Hematopoietic multipotent progenitor cell treated with erythropoietin and hydrocortisone succinate and interleukin-3 and kit ligand, for 4 days (in vitro differentiated cells): ENCODE measurements at places on chromosomes 5 and 9.

DNA sequence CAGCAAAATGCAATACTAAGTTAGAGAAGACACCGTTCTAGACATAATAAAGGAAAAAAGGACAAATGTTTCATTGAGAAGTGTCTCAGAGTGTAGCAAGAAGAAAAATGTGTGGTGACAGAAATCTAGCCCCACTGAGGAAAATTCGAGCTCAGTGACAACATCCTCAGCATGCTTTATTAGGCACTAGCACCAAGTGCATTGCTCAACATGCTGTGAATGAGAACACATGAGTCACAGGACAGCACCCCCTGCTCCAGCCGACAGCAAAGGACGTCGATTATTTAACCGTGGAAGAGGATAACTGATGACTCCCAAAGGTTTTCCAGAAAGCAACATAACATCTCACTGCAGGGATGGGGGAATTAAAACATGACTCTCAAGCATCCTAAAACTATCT lies 182.7 kb downstream of the GNAQ start:
- peak; percentile 39 for DNase-seq

DNA sequence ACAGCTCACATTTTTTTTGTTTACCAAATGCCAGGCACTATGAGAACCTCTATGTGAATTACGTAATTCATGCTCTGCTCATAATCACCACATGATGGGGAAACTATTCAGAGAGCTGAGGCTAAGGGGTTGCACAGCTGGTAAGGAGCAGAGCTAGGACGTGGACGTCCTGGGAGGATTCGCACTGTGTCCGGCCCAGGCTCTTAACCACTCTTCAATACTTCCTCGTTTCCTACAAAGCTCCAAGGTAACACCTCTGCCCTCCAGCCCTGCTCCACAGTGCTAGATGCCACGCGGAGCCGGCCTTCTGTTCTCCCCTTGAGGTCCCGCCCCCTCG lies 8.7 kb downstream of the PHF19 start:
- no peak for DNase-seq

- no peak for DNase-seq
Measured at GRCh38 chr5:149654231-149654630, 72.9 kb downstream of the ARHGEF37 start.

DNA sequence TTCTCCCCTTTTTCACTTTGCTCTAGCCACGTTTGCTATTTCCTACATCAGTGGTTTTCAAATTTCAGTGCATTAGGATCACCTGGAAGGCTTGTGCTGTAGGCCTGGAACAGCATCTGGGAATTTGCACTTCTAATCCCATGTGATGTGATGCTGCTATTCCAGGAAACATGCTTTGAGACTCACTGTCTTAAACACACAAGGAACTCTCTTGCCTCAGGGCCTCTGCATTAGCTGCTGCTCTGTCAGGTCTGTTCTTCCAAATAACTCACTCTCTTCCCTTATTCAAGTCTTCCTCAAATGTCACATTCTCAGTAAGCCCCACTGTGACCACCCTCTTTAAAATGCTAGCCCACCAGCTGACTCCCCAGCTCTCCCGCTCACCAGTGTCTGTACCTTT lies 204.0 kb downstream of the DNAH5 start:
- DNase-seq = no peak

DNA sequence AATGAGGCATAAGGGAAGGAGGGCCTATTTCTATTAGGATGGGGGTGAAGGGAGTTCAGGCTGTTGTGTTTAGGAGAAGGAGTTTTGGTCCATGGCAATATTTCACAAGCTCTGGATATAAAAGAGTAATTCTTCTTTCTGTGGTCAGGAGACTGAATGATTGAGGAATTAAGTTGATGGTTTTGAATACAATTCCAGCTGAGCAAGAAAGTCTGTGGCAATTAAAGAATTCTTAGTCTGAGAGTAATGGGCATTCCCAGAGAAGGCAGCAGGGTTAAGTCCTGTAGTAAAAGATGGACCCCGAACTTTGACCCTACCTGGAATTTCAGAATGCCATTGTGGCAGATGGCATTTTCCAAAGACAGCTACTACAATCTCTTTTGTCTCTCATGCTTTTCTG lies 202.6 kb downstream of the TLE4 start:
- no peak for DNase-seq

DNA sequence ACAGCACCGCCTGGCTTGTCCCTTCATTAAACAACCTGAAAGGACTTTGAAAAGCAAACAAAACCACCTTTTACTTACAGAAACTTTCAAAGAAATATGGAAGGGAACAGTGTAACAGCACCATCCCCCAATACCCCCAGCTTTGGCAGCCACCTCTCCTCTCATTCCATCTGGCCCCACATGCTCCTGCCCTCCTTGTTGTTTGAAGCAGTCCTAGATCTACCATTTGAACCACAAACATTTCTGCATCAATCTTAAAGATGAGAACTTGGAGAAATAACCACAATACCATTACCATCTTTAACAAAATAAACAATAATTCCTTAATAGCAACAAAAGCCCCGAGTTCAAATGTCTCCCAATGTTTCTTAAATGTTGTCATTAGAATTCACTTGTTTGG lies 17.8 kb upstream of the COL15A1 start:
- DNase-seq = no peak

GRCh38 chr5:36079200-36079781 lies 12.6 kb upstream of the UGT3A2 start:
- peak; percentile 75 for DNase-seq

DNA sequence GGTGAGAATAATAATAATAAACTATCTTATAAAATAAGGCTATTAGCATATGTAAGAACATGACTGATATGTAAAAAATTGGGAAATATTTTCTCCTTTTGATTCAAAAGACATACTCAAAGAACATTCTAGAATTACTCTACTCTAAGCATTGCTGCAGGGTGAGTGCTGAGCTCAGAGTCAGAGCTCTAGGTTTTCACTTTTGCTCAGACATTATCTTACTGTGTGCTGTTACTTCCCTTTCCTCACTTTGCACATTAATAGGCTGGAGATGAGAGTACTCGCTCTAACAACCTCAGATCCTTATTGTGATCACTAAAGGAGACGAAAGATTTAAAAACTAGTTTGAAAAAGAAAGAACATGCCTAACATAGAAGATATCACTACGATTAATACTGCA lies 99.4 kb upstream of the C9orf72 start:
- peak; percentile 21 for DNase-seq

DNA sequence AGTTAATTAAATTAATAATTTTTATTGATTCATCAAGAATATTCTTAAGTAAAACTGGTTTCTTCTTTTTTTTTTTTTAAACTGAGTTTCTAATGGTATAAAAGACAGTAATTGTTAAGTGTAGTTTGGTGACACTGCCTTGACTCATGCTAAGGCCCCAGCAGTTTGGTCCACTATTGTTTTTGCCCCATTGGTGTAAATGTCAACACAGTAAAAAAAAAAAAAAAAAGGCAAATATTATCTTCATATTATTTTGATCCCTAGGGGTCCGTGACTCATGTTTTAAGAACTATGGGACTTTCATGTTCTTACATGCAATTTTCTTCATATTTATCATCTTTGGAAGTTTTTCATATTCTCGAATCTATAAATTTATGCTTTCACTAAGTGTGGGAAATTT lies 29.2 kb upstream of the JAK2 start:
- no peak for DNase-seq

DNA sequence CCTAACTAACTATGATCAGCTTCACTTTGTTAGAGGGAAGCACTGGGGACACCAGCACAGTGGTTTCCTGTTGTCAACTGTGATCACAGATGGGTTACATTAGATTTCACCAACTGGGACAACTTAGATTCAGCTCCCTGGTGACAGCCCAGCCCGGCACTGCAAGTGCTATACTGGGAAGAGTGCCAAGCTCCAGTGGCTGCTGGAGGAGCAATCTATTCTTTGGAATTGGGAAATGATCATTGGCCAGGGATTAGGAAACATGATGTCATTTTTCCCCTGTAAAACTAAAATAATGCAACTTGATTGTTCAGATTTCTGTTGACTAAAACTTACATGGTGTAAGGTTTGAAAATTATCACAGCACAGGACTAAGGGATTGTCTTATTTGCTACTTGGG lies 33.2 kb downstream of the PTGR1 start:
- DNase-seq = peak; percentile 1

DNA sequence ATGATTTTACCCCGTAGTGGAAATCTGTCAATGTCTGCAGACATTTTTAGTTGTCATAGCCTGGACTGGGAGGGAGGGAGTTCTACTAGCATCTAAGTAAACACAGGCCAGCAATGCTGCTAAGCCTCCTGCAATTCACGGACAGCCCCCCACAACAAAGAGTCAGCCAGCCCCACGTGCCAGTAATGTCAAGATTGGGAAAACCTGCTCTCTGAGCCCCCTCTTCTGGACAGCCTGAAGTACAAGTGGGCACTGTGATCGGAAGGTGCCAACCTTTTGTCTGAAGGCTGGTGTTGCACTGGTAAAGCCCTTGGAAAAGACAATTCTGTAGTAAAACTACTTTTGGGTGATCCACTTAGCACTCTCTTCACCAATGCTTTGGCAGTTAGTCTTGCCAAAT lies 154.5 kb downstream of the TARS1 start:
- peak; percentile 5 for DNase-seq

GRCh38 chr5:122707796-122708195 lies 67.1 kb upstream of the SNX2 start:
- no peak for DNase-seq

- no peak for DNase-seq
Measured at GRCh38 chr5:157748760-157749461, 5.4 kb downstream of the LSM11 start.

DNA sequence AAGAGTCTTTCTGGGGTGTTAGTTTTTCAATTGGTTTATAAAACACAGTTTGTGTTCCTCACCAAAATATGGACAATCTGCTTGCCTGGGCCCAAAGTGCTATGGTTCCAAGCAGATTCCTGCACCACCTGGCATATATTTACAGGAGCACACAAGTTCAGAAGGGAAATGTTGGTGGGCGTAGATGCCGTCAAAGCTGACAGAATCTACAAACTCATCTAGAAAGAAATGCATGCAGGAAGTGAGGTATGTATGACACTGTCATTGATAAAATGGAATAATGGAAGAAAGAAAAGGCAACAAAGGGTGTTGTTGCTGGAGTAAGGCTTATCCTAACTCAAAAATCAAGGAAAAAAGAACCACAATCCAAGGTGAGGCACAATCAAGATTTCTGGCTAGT lies 225.8 kb downstream of the MLLT3 start:
- no peak for DNase-seq

DNA sequence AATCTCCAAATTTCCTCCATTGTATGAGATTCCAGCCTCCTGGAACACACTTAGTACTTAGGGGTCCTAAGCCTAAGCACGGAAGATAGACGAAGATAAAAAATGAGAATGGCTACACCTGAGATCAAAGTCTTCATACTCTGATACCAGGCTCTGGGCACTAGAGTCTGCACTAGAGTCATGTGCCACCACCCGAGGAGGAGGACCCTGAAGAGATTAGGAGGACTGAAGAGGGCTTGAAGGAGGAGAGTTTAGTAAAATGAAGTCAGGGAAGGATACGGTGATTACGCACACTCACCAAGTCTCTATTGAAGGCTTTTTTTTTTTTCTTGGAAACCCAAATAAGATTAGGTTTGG lies 573 bp upstream of the SPATA24 start:
- no peak for DNase-seq
